ENCODE measurements at places on chromosomes 2 and 18.

- DNase-seq, result no peak
Observed at GRCh38 chr2:191394043-191394442, 148.8 kb downstream of the MYO1B start.

DNA sequence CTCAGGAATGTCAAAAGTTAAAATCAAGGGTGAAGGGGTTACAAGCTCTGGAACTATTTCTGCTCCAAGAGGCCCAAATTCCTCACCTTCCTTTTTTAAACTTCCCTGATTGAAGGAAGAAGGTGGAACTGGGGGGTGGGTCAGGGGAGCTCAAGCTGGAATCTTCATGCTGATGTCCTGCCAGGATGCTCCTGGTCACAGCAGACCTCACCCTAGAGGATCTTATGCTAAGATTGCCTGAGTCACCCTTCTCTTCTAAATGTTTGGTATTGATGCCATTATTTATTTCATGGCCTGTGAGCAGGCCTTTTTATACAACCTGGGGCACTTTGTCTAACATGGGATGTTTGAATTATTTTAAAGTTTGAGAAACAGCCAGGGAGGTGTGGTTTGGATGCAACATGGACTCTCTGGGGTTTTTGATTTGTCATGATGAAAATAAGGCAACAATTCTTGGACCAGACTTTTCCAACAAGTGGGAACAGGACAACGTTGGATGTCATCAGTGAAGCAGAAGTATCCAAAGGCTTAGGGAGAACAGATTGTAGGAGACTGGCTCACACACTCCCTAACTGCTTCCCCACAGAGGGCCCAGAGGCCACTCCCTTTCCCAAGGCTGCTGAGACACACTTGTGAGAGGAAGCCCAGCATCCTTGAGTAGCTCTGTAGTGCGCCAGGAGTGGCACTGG lies 420.2 kb upstream of the MEX3C start:
- no peak for DNase-seq

- DNase-seq, result no peak
Observed at GRCh38 chr2:40450066-40450795, 1.7 kb downstream of the SLC8A1 start.

- DNase-seq, result no peak
Observed at GRCh38 chr2:207867056-207867455, 97.3 kb upstream of the FZD5 start.

GRCh38 chr2:216970359-216970915 lies 110.6 kb upstream of the TNP1 start:
- no peak for DNase-seq

DNA sequence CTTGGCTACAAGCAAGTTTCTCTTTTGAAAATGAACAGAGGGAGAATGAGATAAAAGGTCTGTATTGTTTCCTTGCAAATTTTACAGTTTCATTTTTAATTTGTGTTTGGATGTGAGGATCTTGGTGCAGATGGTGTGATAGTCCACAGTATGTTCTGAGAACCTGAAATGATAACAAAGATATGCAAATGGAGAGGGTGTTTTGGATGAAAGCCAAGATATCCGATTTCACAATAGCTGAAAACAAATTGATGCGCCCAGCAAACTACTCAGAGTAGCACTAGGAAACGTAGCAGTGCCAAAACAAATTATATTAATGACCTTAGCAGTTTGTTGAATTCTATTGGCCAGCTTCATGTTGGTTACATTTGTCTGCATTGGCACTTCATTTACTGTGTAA lies 683.5 kb downstream of the TMEM182 start:
- no peak for DNase-seq

All from activated CD4-positive, alpha-beta memory T cell treated with anti-CD3 and anti-CD28 coated beads for 36 hours (primary cell).